ENCODE measurements at places on chromosomes 13 and 19.

GRCh38 chr19:41430922-41431321 is 3.7 kb upstream of the B3GNT8 start:
- no peak overlapping the region for H3K27ac ChIP-seq
- H3K36me3 ChIP-seq: peaks cover 19% of the 10 kb centered on the region
- peaks cover 41% of the 10 kb centered on the region for H3K4me1 ChIP-seq
- DNase-seq: no peak
- no peak overlapping the region for H3K4me3 ChIP-seq
- no peaks in the 10 kb centered on the region for H3K27me3 ChIP-seq

- H3K27me3 ChIP-seq: no peaks in the 10 kb centered on the region
- DNase-seq: no peak
- 0 out of 3 replicates have a peak, but pooled peaks cover 4% of the 10 kb centered on the region for H3K36me3 ChIP-seq
- no peak overlapping the region for H3K27ac ChIP-seq
These were observed 12.7 kb downstream of the SLC27A1 start for GRCh38 chr19:17482877-17483604.

DNA sequence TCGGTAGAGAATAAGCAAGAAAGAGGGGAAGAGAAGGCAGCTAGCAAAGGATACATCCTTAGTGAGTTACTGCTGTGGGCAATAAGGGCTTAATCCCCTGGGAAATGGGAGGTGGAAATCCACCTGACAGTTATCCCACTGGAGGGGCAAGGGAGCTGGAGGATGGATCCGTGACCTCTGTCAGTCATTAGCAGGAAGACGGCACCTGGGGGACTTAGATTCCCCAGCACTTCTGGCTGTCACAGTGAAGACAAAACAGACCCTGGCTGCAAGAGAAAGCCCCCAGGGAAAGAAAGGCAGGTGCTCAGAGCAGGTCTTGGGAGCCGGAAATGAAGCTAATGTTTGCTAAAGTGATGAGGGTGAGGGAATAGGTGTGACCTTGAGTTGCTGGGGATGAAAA is 70.4 kb upstream of the MRI1 start:
- no peaks in the 10 kb centered on the region for H3K36me3 ChIP-seq
- no peak overlapping the region for H3K27ac ChIP-seq
- H3K4me1 ChIP-seq: no peaks in the 10 kb centered on the region
- H3K27me3 ChIP-seq: peaks cover 20% of the 10 kb centered on the region

DNA sequence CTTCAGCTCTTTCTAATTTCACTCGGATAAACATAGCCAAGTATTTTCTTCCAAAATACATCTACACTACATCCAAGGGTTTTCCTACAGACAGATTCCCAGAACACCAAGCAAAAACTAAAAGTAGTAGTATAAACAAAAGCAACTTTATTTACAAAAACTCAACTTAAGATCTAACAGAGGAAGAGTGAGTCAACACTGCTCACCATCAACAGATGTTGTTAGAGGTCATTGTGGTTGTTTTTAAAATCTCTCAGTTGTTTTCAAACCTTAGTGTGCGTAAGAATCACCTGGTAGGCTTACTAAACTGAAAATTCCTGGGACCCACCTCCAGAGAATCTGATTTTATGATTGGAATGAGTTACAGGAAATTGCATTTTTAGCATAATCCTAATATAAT is 631.7 kb upstream of the SGCG start:
- H3K4me1 ChIP-seq: no peaks in the 10 kb centered on the region
- DNase-seq: no peak
- H3K36me3 ChIP-seq: no peaks in the 10 kb centered on the region
- no peak overlapping the region for H3K27ac ChIP-seq

DNA sequence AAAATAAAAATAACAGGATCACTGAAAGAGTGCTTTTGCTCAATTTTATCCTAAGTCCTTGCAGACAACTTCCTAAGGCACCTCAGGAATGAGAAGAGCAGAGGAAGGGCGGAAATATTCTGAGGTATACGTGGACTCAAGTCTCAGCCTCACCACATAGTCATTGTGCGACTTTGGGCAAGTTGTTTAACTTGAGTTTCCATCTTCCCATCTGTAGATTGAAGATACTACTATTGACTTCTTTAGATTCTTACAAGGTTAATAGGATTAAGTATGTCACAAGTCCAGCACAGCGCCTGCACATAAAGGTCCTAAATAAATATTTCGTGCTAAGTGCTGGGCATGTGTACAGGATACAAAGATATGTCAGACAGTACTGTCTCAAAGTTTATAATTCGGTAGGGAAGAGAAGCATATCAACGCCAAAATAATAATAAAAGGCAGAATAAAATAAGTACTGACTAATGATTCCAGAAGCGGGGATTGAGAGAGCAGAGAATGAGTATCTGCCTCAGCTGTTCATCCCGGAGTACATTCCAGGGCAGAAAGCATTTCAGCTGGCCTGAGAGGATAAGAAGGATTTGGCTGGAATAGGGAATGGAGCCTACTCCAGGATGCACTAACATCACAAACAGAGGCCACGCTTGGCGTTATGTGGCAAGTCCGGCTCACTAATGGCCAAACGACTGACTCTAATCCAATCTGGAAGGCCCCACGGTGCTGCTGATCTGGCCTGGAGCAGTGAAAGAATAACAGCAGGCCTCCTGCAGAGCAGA is 139.7 kb downstream of the FLT1 start:
- H3K4me1 ChIP-seq: no peaks in the 10 kb centered on the region
- DNase-seq: no peak
- no peak overlapping the region for H3K27ac ChIP-seq

DNA sequence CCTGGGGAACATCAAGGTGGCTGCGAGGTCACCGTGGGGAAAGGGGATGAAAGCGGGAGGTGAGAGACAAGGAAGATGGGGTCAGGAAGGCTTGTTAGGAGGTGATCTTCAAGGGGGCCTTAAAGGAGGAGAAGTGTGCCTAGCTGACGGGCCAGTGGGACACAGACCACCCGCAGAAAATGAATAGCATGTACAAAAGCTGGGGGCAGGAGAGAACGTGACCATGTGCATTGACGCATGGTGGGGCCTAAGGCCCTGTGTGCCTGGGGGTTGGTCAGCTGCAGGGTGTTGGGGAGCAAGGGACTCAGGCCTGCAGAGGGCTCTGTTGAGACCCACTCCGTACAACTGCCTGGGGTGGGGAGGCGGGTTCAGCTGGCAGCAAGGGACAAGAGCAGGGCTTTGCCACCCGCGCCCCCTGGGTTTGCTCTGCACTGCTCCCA is 5.9 kb downstream of the RAB8A start:
- DNase-seq: no peak
- H3K36me3 ChIP-seq: peaks cover 40% of the 10 kb centered on the region
- H3K27me3 ChIP-seq: no peaks in the 10 kb centered on the region
- no peak overlapping the region for H3K27ac ChIP-seq
- H3K4me3 ChIP-seq: no peak overlapping the region

- DNase-seq: no peak
- H3K4me1 ChIP-seq: peaks cover 26% of the 10 kb centered on the region
- no peaks in the 10 kb centered on the region for H3K27me3 ChIP-seq
- H3K27ac ChIP-seq: no peak overlapping the region
- H3K36me3 ChIP-seq: no peaks in the 10 kb centered on the region
These were observed 26.9 kb downstream of the GAS6 start for GRCh38 chr13:113836768-113837559.

DNA sequence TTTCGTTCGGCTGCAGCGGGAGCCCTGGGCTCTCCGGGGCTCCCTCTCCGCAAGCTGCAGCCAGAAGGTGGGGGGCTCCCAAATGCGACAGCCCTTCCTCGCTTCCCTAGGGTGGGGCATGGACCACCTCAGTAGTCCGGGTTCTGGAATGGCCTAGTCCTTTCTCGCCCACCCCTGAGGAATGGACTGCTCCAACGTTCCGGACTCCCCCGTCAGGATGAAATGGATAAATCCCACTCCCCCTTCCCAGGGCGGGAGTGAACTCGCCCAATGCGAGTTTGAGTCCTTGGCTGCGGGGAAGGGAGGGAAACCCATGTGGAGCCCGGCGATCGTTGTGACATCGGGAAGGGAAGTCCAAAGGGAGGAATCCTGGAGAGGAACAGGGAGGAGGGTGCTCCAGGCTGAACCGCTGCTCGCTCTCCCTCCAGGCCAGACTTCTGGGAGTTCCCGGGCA is 5.5 kb downstream of the HRC start:
- peak overlapping the region; percentile 53 for H3K4me3 ChIP-seq
- no peaks in the 10 kb centered on the region for H3K36me3 ChIP-seq
- peak overlapping the region; percentile 77 for H3K27ac ChIP-seq
- peak; percentile 76 for DNase-seq
- peaks cover 60% of the 10 kb centered on the region for H3K4me1 ChIP-seq
- H3K27me3 ChIP-seq: no peaks in the 10 kb centered on the region

DNA sequence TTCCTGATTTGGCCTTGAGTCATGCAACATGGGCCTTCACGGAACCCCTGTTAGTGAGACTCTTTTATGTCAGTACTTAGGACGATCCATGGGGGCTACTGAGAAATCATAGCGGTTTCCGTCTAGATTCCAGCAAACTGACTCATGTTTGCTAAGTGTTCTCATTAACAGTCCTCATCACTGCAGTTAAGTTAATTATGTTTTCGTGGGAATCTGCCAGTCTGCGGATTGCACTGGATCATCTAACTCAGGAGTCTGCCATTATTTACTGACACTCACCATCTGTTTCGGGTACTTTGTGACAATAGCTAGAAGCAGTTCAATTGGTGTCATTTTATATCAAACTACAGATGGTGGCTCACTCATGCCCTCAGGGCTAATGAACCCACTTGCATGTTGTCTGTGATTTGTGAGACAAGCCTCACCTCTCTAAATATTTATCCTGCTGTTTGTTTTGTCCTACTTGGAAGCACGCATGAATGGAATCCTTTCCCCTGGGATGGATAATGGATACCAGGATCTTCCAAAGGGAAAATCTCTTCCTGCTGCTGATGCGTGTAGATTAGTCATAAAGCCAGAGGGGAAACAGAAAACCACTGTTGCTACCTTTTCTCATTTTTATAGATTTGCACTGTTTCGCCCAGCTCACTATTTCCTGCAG is 61.8 kb downstream of the RAB20 start:
- no peaks in the 10 kb centered on the region for H3K27me3 ChIP-seq
- no peak overlapping the region for H3K27ac ChIP-seq
- H3K36me3 ChIP-seq: no peaks in the 10 kb centered on the region
- no peak for DNase-seq
- H3K4me1 ChIP-seq: peaks cover 12% of the 10 kb centered on the region

GRCh38 chr13:42107421-42107820 is 59.0 kb downstream of the DGKH start:
- no peak overlapping the region for H3K4me3 ChIP-seq
- no peaks in the 10 kb centered on the region for H3K36me3 ChIP-seq
- H3K27ac ChIP-seq: no peak overlapping the region
- DNase-seq: no peak
- no peaks in the 10 kb centered on the region for H3K4me1 ChIP-seq

- H3K4me3 ChIP-seq: peak overlapping the region; percentile 93
- no peak for DNase-seq
- H3K27ac ChIP-seq: peak overlapping the region; percentile 79
- H3K27me3 ChIP-seq: no peaks in the 10 kb centered on the region
- H3K36me3 ChIP-seq: no peaks in the 10 kb centered on the region
These were observed 689 bp downstream of the DCUN1D2 start for GRCh38 chr13:113489549-113490495.

- no peak overlapping the region for H3K27ac ChIP-seq
- H3K27me3 ChIP-seq: no peaks in the 10 kb centered on the region
- peak; percentile 51 for DNase-seq
- peaks cover 61% of the 10 kb centered on the region for H3K4me1 ChIP-seq
- H3K4me3 ChIP-seq: no peak overlapping the region
- H3K36me3 ChIP-seq: no peaks in the 10 kb centered on the region
These were observed 25.2 kb upstream of the IGSF23 start for GRCh38 chr19:44587963-44588770.

DNA sequence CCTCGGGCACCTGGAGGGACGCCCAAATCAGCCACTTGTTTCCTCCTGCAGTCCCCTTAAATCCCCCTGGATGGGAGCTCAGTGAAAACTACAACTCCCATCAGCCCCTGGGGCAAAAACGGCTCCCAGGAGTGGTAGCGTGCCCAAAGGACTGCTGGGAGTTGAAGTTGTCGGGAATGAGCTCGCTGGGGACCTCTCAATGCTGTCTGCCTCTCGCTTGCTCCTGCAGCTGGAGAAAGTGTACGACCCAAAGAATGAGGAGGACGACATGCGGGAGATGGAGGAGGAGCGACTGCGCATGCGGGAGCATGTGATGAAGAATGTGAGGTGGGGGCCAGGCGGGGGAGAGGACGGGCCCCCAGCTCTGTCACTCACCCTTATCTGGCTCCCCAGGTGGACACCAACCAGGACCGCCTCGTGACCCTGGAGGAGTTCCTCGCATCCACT is 14.7 kb upstream of the DHDH start:
- H3K4me1 ChIP-seq: no peaks in the 10 kb centered on the region
- peaks cover 37% of the 10 kb centered on the region for H3K36me3 ChIP-seq
- H3K27ac ChIP-seq: no peak overlapping the region

GRCh38 chr13:50735071-50735470 is 108.4 kb downstream of the DLEU7 start:
- no peak overlapping the region for H3K4me3 ChIP-seq
- H3K4me1 ChIP-seq: no peaks in the 10 kb centered on the region
- H3K27ac ChIP-seq: no peak overlapping the region
- DNase-seq: no peak

DNA sequence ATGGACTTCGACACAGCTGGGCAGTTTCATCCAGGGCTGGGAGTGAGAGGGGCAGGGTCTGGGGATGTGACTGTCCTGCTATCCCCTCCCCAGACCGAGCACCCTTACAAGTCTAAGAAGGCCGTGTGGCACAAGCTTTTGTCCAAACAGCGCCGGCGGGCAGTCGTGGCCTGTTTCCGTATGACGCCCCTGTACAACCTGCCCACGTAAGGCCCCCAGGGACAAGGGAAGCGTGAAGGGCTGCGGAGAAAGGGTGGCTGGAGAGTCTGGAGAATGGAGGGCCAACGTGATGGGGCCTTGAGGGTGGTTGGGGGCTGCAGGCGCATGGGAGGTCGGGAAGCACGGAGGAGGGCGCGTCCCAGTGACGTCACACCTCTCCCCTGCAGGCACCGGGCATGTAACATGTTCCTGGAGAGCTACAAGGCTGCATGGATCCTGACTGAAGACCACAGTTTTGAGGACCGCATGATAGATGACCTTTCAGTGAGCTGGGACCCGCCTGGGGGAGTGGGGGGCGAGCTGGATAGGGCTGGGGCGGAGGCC is 89.5 kb downstream of the MAP4K1 start:
- peaks cover 1% of the 10 kb centered on the region for H3K27me3 ChIP-seq
- H3K4me1 ChIP-seq: no peaks in the 10 kb centered on the region
- no peak overlapping the region for H3K4me3 ChIP-seq
- DNase-seq: no peak

GRCh38 chr13:88144580-88144979 is 473.4 kb downstream of the SLITRK5 start:
- DNase-seq: no peak
- no peak overlapping the region for H3K27ac ChIP-seq
- no peaks in the 10 kb centered on the region for H3K36me3 ChIP-seq
- H3K4me1 ChIP-seq: no peaks in the 10 kb centered on the region
- no peaks in the 10 kb centered on the region for H3K27me3 ChIP-seq

Data from HepG2 (cell line).